ENCODE measurements at places on chromosomes 1 and 21.

- no peaks in the 10 kb centered on the region for H3K27me3 ChIP-seq
- no peaks in the 10 kb centered on the region for H3K4me1 ChIP-seq
- H3K36me3 ChIP-seq: no peaks in the 10 kb centered on the region
- no peak for DNase-seq
- H3K27ac ChIP-seq: no peak overlapping the region
- H3K4me3 ChIP-seq: no peak overlapping the region
These were observed 419.4 kb downstream of the NPHP4 start for GRCh38 chr1:5572794-5573193.

DNA sequence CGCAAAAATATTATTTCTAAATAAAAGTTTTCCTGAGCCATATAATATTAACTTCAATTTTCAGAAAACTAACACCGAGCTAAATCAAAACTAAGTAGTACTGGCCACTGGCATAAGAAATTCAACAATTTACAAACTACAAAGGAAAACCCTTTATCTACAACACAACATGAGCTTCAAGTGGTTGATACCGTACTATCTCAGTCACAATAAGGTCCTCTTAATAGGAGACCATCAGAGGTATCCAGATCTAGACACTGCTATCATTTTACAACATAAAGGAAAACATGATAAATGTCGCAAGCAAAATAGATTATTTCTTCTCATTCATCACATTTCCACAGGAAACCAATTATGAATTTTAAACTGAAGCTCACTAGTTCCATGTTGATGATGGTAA is 39.5 kb downstream of the GATAD2B start:
- no peak overlapping the region for H3K27ac ChIP-seq
- no peaks in the 10 kb centered on the region for H3K36me3 ChIP-seq
- no peak overlapping the region for H3K4me3 ChIP-seq
- H3K27me3 ChIP-seq: no peaks in the 10 kb centered on the region

DNA sequence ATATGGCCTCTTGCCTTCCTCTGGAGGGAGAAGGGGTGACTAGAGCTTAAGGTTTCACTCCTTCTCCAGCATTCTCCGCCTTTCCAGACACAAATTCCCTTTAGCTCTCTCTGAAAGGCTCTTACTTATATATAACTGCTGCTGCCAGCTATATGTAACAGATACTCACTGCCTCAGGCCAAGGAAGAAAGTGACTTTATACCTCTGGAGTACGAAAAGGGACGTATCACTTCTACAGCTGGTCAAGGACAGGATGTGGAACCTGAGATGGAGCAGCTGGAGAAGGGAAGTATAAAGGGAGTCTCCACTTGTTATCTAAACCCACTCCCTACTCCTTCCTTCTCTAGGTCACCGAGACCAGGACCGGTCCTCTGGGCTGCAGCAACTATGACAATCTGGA is 102.4 kb downstream of the BRINP2 start:
- no peak overlapping the region for H3K27ac ChIP-seq
- no peaks in the 10 kb centered on the region for H3K27me3 ChIP-seq

GRCh38 chr1:156698995-156699394 is 6.4 kb downstream of the CRABP2 start:
- DNase-seq: no peak
- H3K36me3 ChIP-seq: no peaks in the 10 kb centered on the region
- H3K27me3 ChIP-seq: no peaks in the 10 kb centered on the region
- no peaks in the 10 kb centered on the region for H3K4me1 ChIP-seq
- H3K4me3 ChIP-seq: no peak overlapping the region

GRCh38 chr1:32122151-32122550 is 14.3 kb downstream of the KPNA6 start:
- H3K4me3 ChIP-seq: no peak overlapping the region
- H3K36me3 ChIP-seq: no peaks in the 10 kb centered on the region
- DNase-seq: no peak
- H3K27me3 ChIP-seq: no peaks in the 10 kb centered on the region

- peaks cover 3% of the 10 kb centered on the region for H3K4me1 ChIP-seq
- H3K27me3 ChIP-seq: peaks cover 10% of the 10 kb centered on the region
- no peak overlapping the region for H3K4me3 ChIP-seq
- DNase-seq: no peak
- no peaks in the 10 kb centered on the region for H3K36me3 ChIP-seq
These were observed 5.5 kb upstream of the PPIE start for GRCh38 chr1:39733161-39733560.

GRCh38 chr1:212700223-212700891 is 717 bp upstream of the BATF3 start:
- H3K4me3 ChIP-seq: peak overlapping the region; percentile 49
- H3K4me1 ChIP-seq: peaks cover 42% of the 10 kb centered on the region
- no peaks in the 10 kb centered on the region for H3K36me3 ChIP-seq
- peak overlapping the region; percentile 57 for H3K27ac ChIP-seq
- H3K27me3 ChIP-seq: no peaks in the 10 kb centered on the region

DNA sequence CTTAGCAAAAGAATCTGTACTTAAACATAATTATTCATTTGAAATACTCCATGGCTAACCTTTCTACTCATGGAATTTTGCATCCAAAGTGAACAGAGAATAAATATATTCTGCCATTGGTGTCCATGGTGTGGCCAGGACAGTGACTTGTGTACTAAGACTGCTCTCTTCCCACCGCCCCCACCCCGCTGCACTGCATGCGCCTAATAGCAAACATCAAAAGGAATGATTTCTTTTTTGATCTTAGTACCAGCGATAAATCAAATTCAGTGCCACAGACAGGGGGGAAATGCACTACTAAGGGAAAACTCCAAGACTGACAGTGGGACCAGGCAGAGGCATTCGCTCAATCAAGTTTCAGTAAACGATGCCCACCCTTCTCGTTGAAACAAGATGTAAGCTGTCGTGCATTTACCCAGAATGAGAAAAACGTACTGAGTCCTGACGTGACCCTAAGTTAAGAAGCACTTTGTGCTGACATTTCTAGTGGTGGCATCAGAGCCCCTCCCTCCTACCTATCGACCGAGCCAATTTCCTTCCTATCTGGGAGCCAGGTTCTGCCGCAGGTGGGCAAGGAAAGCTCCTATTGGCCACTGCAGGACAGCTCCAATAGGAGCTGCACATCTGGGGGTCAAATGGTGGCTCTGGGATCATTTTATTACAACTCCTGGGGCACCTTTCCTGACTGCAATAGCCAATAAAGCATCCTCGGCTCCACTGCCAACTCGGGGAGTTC is 12.5 kb downstream of the ESRRG start:
- H3K36me3 ChIP-seq: no peaks in the 10 kb centered on the region
- no peak overlapping the region for H3K4me3 ChIP-seq
- H3K27ac ChIP-seq: no peak overlapping the region
- DNase-seq: no peak
- H3K4me1 ChIP-seq: no peaks in the 10 kb centered on the region

- H3K4me3 ChIP-seq: no peak overlapping the region
- no peak for DNase-seq
- no peak overlapping the region for H3K27ac ChIP-seq
- H3K4me1 ChIP-seq: peaks cover 28% of the 10 kb centered on the region
- H3K36me3 ChIP-seq: no peaks in the 10 kb centered on the region
These were observed 747 bp downstream of the ADAMTS1 start for GRCh38 chr21:26844258-26845065.

DNA sequence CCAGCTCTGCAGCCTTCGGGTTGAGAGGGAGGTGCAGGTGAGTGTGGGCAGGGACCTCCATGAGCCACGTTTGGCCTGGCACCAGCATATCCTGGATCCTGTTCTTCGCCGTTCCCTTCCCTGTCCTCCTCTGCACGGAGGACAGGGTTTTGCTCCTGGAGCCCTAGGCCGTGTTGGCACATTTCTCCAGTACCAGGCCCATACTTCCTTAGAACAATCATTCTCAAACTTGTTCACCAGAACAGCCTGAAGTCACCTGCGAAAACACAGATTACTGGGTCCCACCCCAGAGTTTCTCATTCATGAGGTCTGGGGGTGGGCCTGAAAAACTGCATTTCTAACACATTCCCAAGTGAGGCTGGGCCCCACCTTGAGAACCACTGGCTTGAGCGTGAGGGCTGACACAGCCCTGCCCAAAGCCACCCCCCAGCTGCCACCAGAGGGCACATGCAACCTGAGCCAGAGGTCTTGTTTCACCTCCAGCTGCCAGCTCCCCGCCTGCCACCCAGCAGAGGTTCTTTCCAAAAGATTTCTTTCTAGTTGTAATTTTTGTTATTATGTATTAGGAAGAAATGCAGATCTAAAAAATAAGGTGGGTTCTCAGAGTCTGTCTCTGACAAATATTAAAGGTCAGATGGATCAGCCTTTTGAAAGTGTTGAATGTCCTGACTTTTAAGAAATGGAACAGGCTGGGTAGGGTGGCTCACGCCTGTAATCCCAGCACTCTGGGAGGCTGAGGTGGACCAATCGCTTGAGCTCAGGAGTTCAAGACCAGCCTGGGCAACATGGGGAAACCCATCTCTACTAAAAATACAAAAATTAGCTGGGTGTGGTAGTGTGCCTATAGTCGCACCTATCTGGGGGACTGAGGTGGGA is 39.6 kb upstream of the LDLRAP1 start:
- peaks cover 4% of the 10 kb centered on the region for H3K36me3 ChIP-seq
- no peak overlapping the region for H3K4me3 ChIP-seq
- no peak overlapping the region for H3K27ac ChIP-seq
- peaks cover 23% of the 10 kb centered on the region for H3K4me1 ChIP-seq

DNA sequence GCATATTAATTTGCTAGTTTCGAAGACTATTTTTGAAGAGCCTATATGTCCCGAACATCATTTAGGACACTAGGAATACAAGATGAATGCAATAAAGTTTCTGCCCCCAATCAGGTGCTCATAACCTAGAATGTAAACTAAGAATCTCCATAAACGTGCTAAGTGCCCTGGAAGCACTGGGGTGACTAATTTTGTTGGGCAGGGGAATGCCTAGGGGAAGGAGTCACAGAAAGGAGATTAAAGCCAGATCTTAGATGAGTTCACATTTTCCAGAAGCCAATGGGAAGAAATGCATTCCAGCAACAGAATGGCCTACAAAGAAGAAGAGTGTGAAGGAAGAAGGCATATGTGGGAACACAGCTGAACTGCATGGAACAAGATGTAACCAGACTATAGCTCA is 19.5 kb downstream of the SCYL3 start:
- H3K4me1 ChIP-seq: no peaks in the 10 kb centered on the region
- H3K36me3 ChIP-seq: peaks cover 60% of the 10 kb centered on the region
- DNase-seq: no peak
- no peak overlapping the region for H3K27ac ChIP-seq
- H3K27me3 ChIP-seq: no peaks in the 10 kb centered on the region
- H3K4me3 ChIP-seq: no peak overlapping the region

DNA sequence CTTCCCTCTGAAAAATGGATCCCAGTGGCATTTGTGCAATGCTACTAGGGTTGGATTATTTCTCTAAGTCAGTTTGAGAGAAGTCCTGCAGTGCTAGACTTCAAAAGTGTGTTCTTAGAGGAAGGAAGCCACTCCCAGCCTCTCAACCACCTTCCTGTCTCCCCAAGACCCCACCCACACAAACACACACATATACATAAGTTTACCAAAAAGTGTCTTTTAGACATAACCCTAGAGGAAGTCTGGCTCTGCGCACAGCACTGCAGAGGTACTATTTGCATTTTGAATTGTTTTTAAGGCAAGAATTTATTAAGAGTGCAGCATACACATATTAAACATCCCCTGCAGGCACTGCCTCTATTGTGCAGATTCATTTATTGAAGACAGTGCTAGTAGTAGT is 127.3 kb downstream of the HHIPL2 start:
- H3K27me3 ChIP-seq: no peaks in the 10 kb centered on the region
- DNase-seq: peak; percentile 74
- peak overlapping the region; percentile 22 for H3K4me3 ChIP-seq
- no peaks in the 10 kb centered on the region for H3K36me3 ChIP-seq
- peak overlapping the region; percentile 19 for H3K27ac ChIP-seq

GRCh38 chr1:91803123-91803522 is 82.8 kb downstream of the TGFBR3 start:
- peaks cover 51% of the 10 kb centered on the region for H3K4me1 ChIP-seq
- H3K27ac ChIP-seq: peak overlapping the region; percentile 98
- no peaks in the 10 kb centered on the region for H3K27me3 ChIP-seq
- no peak overlapping the region for H3K4me3 ChIP-seq
- H3K36me3 ChIP-seq: no peaks in the 10 kb centered on the region

DNA sequence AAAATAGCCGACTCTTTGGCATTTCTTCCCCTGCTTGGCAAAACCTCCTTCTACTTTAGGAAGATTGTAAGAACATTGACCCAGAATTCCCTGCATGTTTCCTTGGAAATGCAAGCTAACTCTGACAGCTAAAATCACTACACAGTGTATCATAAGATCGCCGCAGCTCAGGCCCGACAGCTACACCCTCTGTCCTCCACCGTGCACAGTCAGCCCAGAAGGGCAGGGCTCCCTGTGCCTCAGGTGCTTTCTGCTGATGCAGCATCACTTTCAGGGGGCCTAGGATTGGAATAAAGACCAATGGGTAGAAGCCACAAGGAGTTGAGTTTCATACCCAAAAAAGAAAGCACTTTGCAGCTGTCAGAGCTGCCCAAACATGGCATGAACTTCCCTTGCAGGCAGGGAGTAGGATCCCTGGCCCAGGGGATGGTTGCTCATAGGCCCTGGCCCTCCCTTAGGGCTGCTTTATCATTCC is 145.3 kb downstream of the SEC16B start:
- H3K27me3 ChIP-seq: no peaks in the 10 kb centered on the region
- H3K36me3 ChIP-seq: no peaks in the 10 kb centered on the region
- H3K4me3 ChIP-seq: no peak overlapping the region
- no peak for DNase-seq

DNA sequence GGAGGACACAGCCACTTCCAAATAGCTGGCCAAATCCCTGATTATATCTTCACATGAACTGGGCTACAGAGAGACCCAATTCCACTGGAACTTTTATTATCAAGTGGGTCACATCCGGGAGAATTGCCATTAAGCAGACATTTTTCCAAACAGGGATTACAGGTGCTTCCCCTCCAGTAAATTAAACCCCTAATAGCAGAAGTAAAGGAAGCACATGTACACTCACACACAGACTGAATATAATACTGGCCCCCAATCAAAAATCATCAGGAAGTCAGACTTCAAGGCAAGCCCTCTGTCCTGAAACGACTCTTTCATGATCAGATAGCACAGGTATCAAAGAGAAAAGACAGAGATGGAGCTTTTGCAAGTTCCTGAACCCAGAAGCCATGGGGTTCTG is 118.6 kb upstream of the PPP2R5A start:
- H3K4me3 ChIP-seq: no peak overlapping the region
- no peaks in the 10 kb centered on the region for H3K36me3 ChIP-seq
- DNase-seq: no peak
- H3K27ac ChIP-seq: no peak overlapping the region
- H3K4me1 ChIP-seq: peaks cover 17% of the 10 kb centered on the region

- H3K27ac ChIP-seq: no peak overlapping the region
- no peaks in the 10 kb centered on the region for H3K4me1 ChIP-seq
- H3K4me3 ChIP-seq: no peak overlapping the region
These were observed 43.4 kb downstream of the ROR1 start for GRCh38 chr1:63817152-63817667.

GRCh38 chr1:224541072-224541790 is 74.9 kb upstream of the CNIH3 start:
- no peak for DNase-seq
- H3K4me3 ChIP-seq: no peak overlapping the region
- H3K36me3 ChIP-seq: no peaks in the 10 kb centered on the region
- H3K27me3 ChIP-seq: no peaks in the 10 kb centered on the region
- H3K27ac ChIP-seq: no peak overlapping the region

GRCh38 chr21:24220446-24220845 is 1386.8 kb downstream of the MRPL39 start:
- no peaks in the 10 kb centered on the region for H3K4me1 ChIP-seq
- no peak overlapping the region for H3K4me3 ChIP-seq
- no peak overlapping the region for H3K27ac ChIP-seq
- H3K27me3 ChIP-seq: no peaks in the 10 kb centered on the region
- H3K36me3 ChIP-seq: no peaks in the 10 kb centered on the region

GRCh38 chr21:33058957-33059356 is 11.0 kb upstream of the OLIG1 start:
- H3K4me1 ChIP-seq: no peaks in the 10 kb centered on the region
- no peak overlapping the region for H3K4me3 ChIP-seq
- DNase-seq: no peak
- no peak overlapping the region for H3K27ac ChIP-seq
- no peaks in the 10 kb centered on the region for H3K36me3 ChIP-seq
- H3K27me3 ChIP-seq: no peaks in the 10 kb centered on the region

Data from CD4-positive, alpha-beta memory T cell (primary cell).